ENCODE measurements at places on chromosomes 2 and 18. TPM values are rescaled to one million over a fixed set of nuclear protein-coding genes. Genes with fewer than 3 reads are reported as not detected.

- no peak for DNase-seq
Measured at GRCh38 chr2:98776136-98776535, 45.2 kb upstream of the MGAT4A start.

DNA sequence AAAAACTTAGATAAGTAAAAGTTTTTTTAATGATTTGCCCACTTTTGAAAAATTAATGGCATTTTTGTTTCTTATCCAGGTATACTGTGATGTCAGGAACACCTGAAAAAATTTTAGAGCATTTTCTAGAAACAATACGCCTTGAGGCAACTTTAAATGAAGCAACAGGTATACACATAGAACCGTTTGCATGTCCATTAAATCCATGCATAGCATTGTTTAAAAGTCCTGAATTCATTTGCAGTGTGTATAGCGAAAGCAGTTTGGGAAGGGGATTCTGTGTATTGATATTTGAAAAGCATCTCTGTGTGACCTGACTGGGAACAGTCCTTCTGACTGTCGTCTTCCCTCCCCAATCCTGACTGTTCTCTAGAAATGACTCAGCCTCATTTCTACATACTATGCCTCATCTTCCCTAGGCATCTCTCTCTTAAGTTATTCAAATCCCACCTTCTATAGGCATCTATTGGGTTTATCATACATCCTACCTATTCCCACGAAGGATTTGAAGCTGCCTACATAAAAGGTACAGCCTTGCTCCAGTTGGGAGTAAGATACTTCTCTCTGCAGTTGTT, 79.2 kb upstream of the MAP3K20 start:
- DNase-seq, result peak; percentile 81

- no peak for DNase-seq
Measured at GRCh38 chr2:231321021-231321420, 74.5 kb upstream of the B3GNT7 start.

The CPO gene
- total RNA-seq, result not detected

The KCNK3 gene
- not detected for total RNA-seq
